ENCODE measurements at places on chromosomes 1 and 21.
A peak's percentile ranks its signal among the peaks of the same experiment; 100 is the strongest.

DNA sequence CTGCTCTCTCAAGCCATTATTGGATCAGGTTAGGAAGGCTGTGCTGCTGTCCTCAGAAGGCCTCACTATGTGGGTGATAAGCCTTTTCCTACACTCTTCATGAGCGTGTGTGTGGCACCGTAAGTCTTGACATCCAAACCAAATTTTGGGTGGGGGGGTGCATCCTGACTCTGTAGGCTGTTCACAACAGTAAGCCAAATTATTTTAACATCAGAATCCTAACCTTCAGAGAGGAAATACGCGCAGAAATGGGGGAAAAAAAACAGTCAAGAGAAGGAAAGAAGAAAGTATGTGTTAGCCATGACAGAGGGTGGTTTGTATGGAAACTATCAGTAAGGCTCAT, 21.0 kb downstream of the STPG1 start:
- DNase-seq = no peak

DNA sequence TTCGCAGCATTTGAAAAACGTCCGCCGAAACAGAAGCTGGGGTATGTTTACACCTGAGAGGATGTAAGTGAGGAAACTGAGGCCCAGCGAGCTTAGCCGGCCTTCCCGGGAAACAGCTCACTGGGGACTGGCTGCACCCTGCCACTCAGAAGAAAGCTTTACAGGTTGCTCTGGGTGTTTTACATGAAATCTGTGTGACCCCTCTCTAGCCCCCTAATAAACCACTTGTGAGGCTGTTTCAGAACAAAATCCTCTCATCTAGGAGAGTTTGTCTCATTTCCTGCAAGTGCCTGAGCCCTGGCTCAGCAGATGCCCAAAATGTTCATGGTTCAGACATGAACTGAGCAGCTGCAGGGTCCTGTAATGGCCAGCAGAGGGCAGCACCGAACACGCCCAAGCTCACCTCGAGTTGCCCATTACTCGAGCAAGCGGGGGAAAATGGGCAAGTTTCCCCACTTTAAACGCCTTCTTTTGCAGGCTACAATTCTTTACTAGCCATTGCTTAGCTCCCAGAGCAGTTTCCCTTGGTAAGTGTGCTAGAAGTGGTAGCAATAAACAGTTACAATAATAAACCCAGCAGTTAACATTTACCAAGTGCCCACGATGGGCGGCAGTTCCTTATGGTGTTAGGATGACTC, 76.4 kb downstream of the FHAD1 start:
- peak; percentile 75 for DNase-seq

GRCh38 chr1:99577313-99577712, 68.6 kb upstream of the PALMD start:
- no peak for DNase-seq

GRCh38 chr21:38293113-38293512, 36.3 kb downstream of the KCNJ15 start:
- DNase-seq = no peak

GRCh38 chr21:37711836-37712568, 204.3 kb downstream of the KCNJ6 start:
- peak; percentile 18 for DNase-seq

GRCh38 chr1:234731569-234732085, 121.6 kb upstream of the IRF2BP2 start:
- peak; percentile 23 for DNase-seq

- no peak for DNase-seq
Observed at GRCh38 chr1:166289309-166290050, 122.7 kb upstream of the FAM78B start.
